ENCODE measurements at places on chromosomes 2 and 18.
A peak's percentile ranks its signal among the peaks of the same experiment; 100 is the strongest.

DNA sequence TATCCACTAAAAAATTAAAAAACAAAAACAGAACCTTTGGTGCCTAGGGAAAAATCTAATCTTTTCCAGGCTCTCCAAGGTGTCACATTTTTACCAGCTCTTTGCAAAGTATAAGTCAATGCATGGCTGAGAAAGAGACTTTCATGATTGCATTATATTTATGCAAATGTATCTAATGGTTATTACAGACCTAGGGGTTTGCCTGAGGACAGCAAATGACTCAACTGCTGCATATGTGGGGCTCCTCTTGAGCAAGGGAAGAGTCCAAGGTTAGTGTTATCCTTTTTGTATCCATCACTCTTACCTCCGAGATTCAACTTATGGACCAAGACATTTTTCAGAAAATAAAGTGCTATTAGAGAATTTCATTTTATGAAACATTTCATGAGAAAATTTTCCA is 33.9 kb upstream of the RMP24 start:
- DNase-seq: no peak

- no peak for DNase-seq
Measured at GRCh38 chr18:23966909-23967308, 47.6 kb upstream of the TTC39C start.

DNA sequence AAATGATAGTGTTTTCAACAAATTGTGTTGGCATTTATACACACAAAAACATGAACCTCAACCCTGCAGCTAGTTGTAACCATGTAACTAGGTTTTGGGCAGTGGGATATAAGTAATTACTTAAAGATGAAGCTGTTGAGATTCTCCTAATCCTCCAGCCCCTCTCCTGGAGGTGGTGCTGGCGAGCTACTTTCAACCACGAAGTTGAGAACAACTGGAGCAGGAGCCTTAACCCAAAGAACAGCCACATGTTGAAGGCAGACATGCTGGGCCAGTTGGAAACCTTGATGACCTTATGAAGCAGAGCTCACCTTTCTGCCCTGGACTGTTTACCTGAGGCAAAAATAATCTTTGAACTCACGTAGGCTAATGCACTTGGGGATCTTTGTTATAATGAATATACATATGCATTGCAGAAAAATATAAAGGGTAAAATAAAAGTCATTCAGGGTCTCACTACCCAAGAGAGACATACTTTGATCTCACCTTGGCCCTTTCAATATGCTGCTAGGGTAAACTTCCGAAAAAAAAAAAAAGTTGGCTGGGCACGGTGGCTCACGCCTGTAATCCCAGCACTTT is 89.6 kb upstream of the NPAS2 start:
- DNase-seq: peak; percentile 59

- DNase-seq: no peak
Measured at GRCh38 chr2:31012406-31012805, 125.8 kb downstream of the GALNT14 start.

DNA sequence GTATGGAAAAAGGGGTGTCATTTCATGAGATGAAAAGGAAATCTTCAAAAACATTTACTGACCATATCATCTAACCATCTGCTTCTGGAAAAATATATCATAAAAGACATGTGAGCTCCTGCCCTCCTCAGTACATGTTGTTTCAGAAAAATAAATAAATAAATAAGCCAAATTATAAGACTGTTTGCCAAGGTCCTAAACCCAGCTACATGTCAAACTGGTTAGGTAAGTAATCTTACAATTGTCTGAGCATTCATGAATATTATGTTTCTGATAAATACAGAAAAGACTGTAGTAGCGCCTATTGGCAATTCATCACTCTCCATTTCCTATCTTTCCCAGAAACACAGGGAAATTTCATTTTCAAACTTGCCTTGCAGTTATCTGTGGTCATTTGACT is 138.9 kb upstream of the SETBP1 start:
- DNase-seq: no peak

DNA sequence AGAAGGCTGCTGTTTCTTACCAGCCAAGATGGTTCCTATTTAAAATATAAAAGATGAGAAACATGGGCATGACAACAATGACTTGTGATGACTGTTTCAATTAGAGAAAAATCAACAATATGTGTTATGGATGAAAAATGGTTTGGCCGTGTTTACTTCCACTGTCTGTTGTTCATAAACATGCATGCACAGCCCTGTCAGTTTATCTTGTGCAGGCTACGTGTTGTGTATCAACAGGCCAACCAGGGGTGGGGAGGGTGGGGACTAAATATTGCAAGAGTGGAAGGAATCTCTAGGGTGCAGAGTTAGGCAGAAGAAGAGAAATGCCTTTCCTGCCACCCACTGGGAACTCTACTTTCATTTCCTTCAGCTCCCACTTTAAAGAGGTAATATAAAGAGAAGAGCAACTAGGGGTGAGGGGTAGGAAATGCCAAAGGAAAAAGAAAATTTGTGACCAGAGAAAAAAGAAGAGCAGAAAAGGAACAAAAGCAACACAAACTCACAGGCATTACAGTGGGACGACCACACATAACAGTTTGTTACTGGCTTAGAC is 116.8 kb upstream of the MEIS1 start:
- DNase-seq: no peak

DNA sequence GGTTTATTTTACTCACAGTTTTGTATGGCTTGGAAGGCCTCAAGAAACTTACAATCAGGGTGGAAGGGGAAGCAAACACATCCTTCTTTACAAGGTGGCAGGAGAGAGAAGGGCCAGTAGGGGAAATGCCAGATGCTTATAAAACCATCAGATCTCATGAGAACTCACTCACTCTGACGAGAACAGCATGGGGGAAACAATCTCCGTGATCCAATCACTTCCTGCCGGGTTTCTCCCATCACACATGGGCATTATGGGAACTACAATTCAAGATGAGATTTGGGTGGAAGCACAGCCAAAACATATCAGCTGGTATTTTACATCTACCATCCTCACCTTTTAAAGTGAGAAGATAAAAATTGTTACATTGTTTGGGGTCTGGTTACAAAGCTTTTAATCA is 427.9 kb upstream of the CDH7 start:
- DNase-seq: no peak

GRCh38 chr2:11459816-11460215 is 6.1 kb downstream of the E2F6 start:
- no peak for DNase-seq

DNA sequence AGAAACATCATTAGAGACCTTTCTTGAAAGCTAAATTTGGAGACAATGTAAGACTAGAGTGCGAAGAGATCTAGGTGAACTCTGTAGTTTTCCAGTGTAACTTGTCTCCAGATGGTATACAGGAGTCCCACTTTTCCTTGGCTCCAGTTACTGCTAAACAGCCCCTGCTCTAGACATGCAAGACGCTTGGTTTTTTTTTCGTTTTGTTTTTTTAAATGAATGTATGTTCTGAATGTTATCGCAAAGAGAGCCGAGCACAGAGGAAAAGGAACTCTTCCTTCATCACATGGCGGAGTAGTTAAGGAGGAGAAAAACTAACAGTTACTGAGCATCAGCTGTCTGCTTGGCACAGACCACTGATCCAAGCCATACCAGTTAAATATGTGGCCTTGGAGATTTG is 2.4 kb downstream of the RALB start:
- no peak for DNase-seq
